Pulmonary artery endothelial cell (primary cell): ENCODE measurements at places on chromosomes 2 and 18. TPM values are rescaled to one million over a fixed set of nuclear protein-coding genes. Genes with fewer than 3 reads are reported as not detected.

Gene INPP5D
- total RNA-seq = 19.8 and 27.2 TPM in 2 replicates

Gene ZSWIM2
- total RNA-seq = not detected in 2 replicates

Gene LIPG
- 21.3 and 57.5 TPM in 2 replicates for total RNA-seq

Gene RGPD3
- total RNA-seq = 0.18 and 0.20 TPM in 2 replicates

Gene ASXL3
- 0.07 and 0.18 TPM in 2 replicates for total RNA-seq

Gene LGALSL
- total RNA-seq = 2.7 and 4.5 TPM in 2 replicates

Gene IL18R1
- 3.7 and 8.3 TPM in 2 replicates for total RNA-seq

Gene C2orf66
- 0.07 and 0.14 TPM in 2 replicates for total RNA-seq

Gene SP110
- 5.4 and 9.0 TPM in 2 replicates for total RNA-seq

Gene SLC30A3
- total RNA-seq = 0.11 TPM in 1 of 2 replicates, not detected in the other
